ENCODE measurements at places on chromosomes 7 and 10.

- no peak for DNase-seq
Measured at GRCh38 chr10:101006593-101007098, 7.0 kb downstream of the LZTS2 start.

- no peak for DNase-seq
Measured at GRCh38 chr10:126458466-126458865, 70.2 kb upstream of the ADAM12 start.

GRCh38 chr7:868189-868486 lies 8.2 kb upstream of the GET4 start:
- DNase-seq = no peak

- DNase-seq = no peak
Measured at GRCh38 chr10:91642831-91643692, 10.2 kb upstream of the PPP1R3C start.

GRCh38 chr10:86364491-86365345 lies 1.9 kb downstream of the GRID1 start:
- DNase-seq = no peak

GRCh38 chr7:11252011-11252607 lies 278.4 kb downstream of the PHF14 start:
- DNase-seq = no peak

Data from NCI-H82 (cell line).